ENCODE measurements at places on chromosomes 2 and 18.

GRCh38 chr2:239731998-239732665, 293.0 kb downstream of the NDUFA10 start:
- H3K27me3 ChIP-seq = peaks cover 3% of the 10 kb centered on the region
- no peaks in the 10 kb centered on the region for H3K4me1 ChIP-seq

- no peaks in the 10 kb centered on the region for H3K36me3 ChIP-seq
- H3K4me1 ChIP-seq = no peaks in the 10 kb centered on the region
- peaks cover 2% of the 10 kb centered on the region for H3K27me3 ChIP-seq
- H3K4me3 ChIP-seq = no peak overlapping the region
Measured at GRCh38 chr18:59550174-59550516, 147.1 kb downstream of the CCBE1 start.

DNA sequence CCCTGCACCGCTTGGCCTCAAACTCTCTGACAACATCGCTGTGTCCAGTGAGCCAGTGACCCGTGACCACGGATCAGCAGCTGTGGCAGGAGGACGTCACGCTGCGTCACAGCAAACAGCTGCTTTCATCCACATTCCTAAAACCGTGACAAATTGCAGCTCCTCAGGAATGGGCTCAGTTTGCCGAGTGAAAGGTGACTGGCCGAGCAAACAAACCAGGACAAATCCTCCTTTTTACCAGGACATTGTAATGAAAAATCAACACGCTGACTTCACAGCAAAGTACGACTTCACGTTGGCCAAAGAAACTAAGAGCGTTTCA, 57.6 kb downstream of the PXDN start:
- no peak overlapping the region for H3K27ac ChIP-seq
- no peak for DNase-seq
- no peaks in the 10 kb centered on the region for H3K36me3 ChIP-seq
- H3K4me3 ChIP-seq = no peak overlapping the region
- H3K27me3 ChIP-seq = no peaks in the 10 kb centered on the region
- H3K4me1 ChIP-seq = no peaks in the 10 kb centered on the region

DNA sequence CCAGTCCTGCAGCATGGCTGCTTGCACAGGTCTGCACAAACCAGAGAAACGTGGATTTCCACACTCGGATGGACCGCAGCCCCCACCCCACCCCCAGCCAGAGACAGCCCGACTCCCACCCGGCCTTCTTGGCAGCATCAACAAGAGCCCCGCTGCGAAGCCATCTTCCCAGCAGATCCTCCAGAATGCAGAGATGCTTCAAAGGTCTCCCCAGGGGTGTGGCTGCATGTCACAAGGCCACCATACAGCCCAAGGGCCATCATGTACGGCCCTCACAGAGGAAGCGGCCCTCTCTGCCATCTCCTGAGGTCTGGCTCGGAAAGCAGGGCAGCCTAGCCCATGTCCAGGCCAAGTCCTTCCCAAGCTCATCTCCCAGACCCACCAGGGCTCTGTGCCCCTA, 11.5 kb downstream of the DNMT3A start:
- H3K4me1 ChIP-seq = no peaks in the 10 kb centered on the region
- H3K4me3 ChIP-seq = no peak overlapping the region
- no peak for DNase-seq
- H3K27me3 ChIP-seq = no peaks in the 10 kb centered on the region
- no peak overlapping the region for H3K27ac ChIP-seq

- H3K36me3 ChIP-seq = no peaks in the 10 kb centered on the region
- peak; percentile 52 for DNase-seq
- H3K27ac ChIP-seq = no peak overlapping the region
Measured at GRCh38 chr2:9813312-9814128, 29.8 kb upstream of the TAF1B start.

DNA sequence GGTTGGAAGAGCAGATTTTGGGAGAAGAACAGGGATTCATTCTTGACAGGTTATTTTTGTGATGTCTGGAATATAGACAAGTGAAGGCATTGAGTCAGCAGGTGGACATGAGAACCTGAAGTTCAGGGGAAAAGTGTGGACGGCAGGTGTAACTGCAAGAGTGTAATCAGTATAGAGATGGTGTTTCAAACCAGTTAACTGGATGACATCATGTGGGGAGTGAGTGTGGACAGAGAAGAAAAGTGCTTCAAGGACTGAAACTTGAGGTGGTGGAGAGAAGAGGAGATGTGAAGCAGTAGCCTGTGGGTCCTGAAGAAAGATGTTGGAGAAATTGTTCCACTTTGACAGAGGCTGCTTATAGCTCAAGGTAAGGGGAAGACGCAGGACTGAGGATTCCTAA, 7.1 kb downstream of the IL1RL1 start:
- no peak for DNase-seq
- H3K27ac ChIP-seq = no peak overlapping the region
- H3K27me3 ChIP-seq = no peaks in the 10 kb centered on the region
- no peaks in the 10 kb centered on the region for H3K36me3 ChIP-seq
- H3K4me1 ChIP-seq = no peaks in the 10 kb centered on the region

GRCh38 chr18:70420146-70420898, 131.5 kb downstream of the SOCS6 start:
- peaks cover 16% of the 10 kb centered on the region for H3K4me1 ChIP-seq
- H3K27me3 ChIP-seq = no peaks in the 10 kb centered on the region
- peak overlapping the region; percentile 9 for H3K4me3 ChIP-seq
- DNase-seq = no peak
- no peaks in the 10 kb centered on the region for H3K36me3 ChIP-seq

- no peak overlapping the region for H3K4me3 ChIP-seq
- DNase-seq = no peak
- no peaks in the 10 kb centered on the region for H3K4me1 ChIP-seq
- no peaks in the 10 kb centered on the region for H3K27me3 ChIP-seq
- no peaks in the 10 kb centered on the region for H3K36me3 ChIP-seq
Measured at GRCh38 chr2:195508139-195508455, 148.9 kb upstream of the SLC39A10 start.

- H3K27ac ChIP-seq = no peak overlapping the region
- H3K36me3 ChIP-seq = peaks cover 2% of the 10 kb centered on the region
- H3K4me3 ChIP-seq = no peak overlapping the region
- DNase-seq = no peak
- no peaks in the 10 kb centered on the region for H3K27me3 ChIP-seq
- H3K4me1 ChIP-seq = no peaks in the 10 kb centered on the region
Measured at GRCh38 chr2:159944874-159945273, 117.5 kb downstream of the PLA2R1 start.

GRCh38 chr2:126732682-126733245, 76.8 kb downstream of the GYPC start:
- no peaks in the 10 kb centered on the region for H3K36me3 ChIP-seq
- DNase-seq = no peak
- H3K27me3 ChIP-seq = no peaks in the 10 kb centered on the region
- no peaks in the 10 kb centered on the region for H3K4me1 ChIP-seq
- no peak overlapping the region for H3K27ac ChIP-seq
- no peak overlapping the region for H3K4me3 ChIP-seq

DNA sequence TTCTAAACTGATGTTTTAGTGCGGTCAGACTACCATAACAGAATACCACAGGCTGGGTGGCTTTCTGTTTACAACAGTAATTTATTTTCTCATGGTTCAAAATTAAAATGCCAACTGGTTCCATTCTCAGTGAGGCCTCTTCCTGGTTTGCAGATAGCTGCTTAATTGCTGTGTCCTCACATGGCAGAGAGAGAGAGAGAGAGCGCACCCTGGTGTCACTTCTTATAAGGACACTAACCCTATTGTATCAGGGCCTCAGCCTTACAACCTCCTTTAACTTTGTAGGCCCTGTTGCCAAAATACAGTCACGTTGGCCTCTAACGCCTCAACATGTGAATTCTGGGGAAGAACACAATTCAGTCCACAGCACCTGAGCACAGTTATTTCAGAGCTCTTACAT, 37.5 kb upstream of the ZNF385B start:
- no peak overlapping the region for H3K27ac ChIP-seq
- H3K4me3 ChIP-seq = no peak overlapping the region
- no peaks in the 10 kb centered on the region for H3K27me3 ChIP-seq
- H3K4me1 ChIP-seq = no peaks in the 10 kb centered on the region
- H3K36me3 ChIP-seq = no peaks in the 10 kb centered on the region
- DNase-seq = no peak

DNA sequence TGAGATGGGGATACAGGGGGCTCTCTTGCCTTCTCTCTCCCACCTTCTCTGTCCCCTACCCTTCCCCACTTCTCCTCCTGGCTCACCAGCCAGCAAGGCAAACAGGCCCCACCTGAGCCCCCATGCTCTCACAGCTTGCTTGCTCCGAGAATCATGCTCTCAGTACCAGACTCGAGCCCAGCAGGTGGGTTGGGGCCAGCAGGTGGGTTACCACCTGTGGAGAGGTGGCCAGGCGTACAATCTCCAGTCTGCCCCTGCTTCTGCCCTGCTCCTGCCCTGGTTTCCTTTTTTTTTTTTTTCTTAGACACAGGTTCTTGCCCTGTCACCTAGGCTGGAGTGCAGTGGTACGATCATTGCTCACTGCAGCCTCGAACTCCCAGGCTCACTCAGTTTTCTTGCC, 214.5 kb downstream of the SH3RF3 start:
- no peaks in the 10 kb centered on the region for H3K27me3 ChIP-seq
- H3K36me3 ChIP-seq = no peaks in the 10 kb centered on the region
- H3K4me3 ChIP-seq = no peak overlapping the region
- no peak for DNase-seq

DNA sequence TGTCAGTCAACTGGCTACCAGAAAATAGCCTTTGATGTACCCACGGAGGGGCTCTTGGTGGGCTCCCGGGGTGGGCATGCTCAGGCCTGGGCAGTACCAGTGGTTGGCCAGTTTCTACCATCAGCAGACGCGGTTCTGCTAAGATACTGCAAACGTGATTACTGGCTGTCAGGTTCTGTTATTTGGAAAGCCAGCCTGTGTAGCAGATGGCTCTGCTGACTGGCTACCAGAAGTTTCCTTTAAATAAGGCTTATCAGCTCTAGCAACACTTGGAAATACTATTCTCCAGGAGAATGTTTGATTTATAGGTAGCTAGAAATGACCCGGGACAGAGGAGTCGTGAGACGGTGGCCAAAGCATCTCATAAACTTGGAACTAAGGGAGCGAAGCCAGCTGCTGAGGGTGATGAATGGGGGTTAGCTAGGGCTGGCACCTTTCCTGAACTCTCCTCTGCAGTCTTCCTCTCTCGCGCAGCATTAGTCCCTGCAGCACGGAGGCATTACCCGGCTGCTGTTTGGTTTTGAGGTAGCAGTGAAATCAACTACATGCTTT, 171.9 kb downstream of the AGAP1 start:
- H3K27me3 ChIP-seq = no peaks in the 10 kb centered on the region
- peaks cover 6% of the 10 kb centered on the region for H3K4me1 ChIP-seq
- no peak overlapping the region for H3K4me3 ChIP-seq
- DNase-seq = no peak

DNA sequence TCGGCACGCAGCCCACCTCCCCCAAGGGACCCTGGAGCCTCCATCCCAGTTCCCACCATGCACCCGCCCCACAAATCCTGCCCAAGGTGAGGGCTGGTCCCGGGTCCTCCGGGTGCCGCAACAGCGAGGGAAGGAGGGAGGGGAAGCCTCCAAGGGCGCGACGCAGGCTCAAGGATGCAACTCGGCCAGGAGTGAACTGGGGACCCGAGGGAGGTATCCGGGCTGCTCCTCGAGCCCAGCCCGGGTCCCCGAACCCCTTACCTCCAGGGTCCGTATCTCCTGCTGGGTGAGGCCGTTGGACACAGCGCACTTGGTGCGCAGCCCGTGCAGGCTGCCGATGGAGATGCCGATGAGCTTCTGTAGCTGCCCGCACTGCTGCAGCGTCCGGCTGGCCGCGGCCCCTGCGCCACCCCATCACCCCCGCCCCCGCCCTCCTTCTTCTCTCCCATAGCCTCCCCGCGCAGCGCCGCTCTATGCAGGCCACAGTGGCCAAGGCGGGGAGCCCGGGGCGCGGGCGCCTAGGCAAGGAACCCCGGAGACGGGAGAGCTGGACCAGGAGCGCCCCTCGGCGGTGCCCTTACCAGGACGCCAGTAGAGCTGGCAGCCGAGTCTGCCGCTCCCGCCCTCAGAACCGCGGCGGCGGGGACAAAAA, 124.1 kb downstream of the ANKRD30BL start:
- peaks cover 5% of the 10 kb centered on the region for H3K27me3 ChIP-seq
- no peaks in the 10 kb centered on the region for H3K4me1 ChIP-seq
- no peak overlapping the region for H3K27ac ChIP-seq
- no peaks in the 10 kb centered on the region for H3K36me3 ChIP-seq
- peak; percentile 0 for DNase-seq

GRCh38 chr18:50131591-50131990, 63.4 kb downstream of the MYO5B start:
- peaks cover 8% of the 10 kb centered on the region for H3K27me3 ChIP-seq
- no peak overlapping the region for H3K27ac ChIP-seq
- H3K4me1 ChIP-seq = peaks cover 9% of the 10 kb centered on the region
- no peak for DNase-seq
- no peak overlapping the region for H3K4me3 ChIP-seq

DNA sequence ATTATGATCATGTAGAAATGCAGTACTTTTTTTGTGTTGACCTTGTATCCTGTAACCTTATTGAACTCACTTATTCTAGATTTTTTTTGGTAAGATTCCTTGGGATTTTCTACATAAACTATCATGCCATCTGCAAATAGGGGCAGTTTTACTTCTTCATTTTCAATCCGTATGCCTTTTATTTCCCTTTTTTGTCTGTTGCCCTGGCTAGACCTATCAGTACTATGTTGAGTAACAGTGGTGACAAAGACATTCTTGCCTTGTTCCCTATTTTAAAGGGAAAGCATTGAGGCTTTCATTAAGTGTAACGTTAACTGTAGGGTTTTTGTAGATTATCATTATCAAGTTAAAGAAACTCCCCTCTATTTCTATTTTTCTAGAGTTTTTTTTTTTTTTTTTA, 92.3 kb downstream of the LYPD1 start:
- H3K27me3 ChIP-seq = no peaks in the 10 kb centered on the region
- H3K27ac ChIP-seq = no peak overlapping the region
- DNase-seq = no peak
- H3K4me1 ChIP-seq = no peaks in the 10 kb centered on the region

GRCh38 chr2:49240608-49241007, 86.3 kb upstream of the FSHR start:
- no peaks in the 10 kb centered on the region for H3K4me1 ChIP-seq
- H3K27me3 ChIP-seq = no peaks in the 10 kb centered on the region
- no peak for DNase-seq

DNA sequence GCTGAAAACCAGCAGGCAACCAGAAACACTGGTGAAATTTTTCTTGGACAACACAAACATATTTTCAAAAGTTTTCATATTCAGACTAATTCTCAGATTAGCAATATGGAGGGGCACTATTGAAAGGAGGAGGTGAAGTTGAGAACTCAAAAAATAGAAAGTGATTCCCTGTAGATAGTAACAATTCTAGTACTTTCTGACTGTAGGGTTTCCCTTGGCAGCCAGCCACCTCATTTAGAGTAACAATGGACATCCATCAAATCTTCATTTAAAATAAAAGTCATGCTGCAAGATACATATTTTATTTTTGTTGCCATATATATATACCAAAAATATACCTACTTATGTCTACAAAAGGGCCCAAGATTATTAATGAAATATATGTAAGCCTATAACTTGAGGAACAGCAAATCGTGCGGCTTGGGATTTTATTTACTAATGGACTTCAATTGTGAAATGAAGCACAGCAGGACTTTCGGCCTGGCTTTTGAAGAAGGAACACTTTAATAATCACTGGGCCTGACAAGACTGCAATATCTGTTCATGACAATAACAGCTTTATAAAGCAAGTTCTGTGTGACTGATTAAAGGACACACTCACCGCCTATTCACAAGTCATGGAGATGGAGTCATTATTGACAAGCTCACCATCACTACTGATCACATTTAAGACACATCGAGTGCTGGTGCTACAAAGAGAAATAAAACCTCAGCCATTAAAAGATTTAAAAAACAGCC, 6.8 kb upstream of the NR4A2 start:
- peak overlapping the region; percentile 32 for H3K27ac ChIP-seq
- H3K27me3 ChIP-seq = no peaks in the 10 kb centered on the region
- H3K4me1 ChIP-seq = peaks cover 4% of the 10 kb centered on the region
- no peaks in the 10 kb centered on the region for H3K36me3 ChIP-seq

All from small intestine (tissue), 16 donors.